ENCODE measurements at places on chromosomes 16 and 17.

DNA sequence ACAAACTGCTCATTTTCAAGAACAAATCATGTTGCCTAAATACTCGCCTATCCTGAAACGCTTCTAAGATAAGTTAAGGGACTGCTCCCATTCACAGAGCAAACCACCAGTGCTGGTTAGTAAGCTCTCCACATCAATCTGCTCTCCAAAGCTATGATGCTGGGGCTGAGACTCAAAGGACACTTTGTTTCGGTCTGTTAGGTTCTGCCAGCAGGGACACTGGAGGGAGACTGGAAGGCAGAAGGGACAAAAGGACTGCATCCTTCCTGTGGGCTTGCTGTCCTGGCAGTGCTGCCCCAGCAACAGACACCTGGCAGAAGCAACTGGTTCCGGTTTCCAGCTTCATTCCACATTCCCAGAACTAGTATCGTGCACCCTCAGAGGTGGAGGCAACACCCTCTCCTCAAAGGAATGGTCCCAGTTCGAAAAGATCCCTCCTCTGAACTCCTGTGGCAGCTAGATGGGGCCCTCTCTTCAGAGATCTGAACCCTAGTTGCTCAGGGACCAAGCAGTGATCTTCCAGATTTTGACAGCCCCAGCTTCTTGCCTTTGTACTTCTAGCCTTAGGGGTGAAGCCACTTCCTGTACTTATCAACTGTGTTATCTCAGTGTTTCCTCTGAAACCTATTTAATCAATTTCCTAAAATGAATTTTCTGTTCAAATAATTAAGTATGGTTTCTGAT lies 73.4 kb upstream of the GSG1L start:
- no peak for DNase-seq

GRCh38 chr16:83842291-83842690 lies 34.5 kb downstream of the HSBP1 start:
- no peak for DNase-seq

- DNase-seq: no peak
These were observed 1.5 kb downstream of the FGF11 start for GRCh38 chr17:7440834-7441195.

DNA sequence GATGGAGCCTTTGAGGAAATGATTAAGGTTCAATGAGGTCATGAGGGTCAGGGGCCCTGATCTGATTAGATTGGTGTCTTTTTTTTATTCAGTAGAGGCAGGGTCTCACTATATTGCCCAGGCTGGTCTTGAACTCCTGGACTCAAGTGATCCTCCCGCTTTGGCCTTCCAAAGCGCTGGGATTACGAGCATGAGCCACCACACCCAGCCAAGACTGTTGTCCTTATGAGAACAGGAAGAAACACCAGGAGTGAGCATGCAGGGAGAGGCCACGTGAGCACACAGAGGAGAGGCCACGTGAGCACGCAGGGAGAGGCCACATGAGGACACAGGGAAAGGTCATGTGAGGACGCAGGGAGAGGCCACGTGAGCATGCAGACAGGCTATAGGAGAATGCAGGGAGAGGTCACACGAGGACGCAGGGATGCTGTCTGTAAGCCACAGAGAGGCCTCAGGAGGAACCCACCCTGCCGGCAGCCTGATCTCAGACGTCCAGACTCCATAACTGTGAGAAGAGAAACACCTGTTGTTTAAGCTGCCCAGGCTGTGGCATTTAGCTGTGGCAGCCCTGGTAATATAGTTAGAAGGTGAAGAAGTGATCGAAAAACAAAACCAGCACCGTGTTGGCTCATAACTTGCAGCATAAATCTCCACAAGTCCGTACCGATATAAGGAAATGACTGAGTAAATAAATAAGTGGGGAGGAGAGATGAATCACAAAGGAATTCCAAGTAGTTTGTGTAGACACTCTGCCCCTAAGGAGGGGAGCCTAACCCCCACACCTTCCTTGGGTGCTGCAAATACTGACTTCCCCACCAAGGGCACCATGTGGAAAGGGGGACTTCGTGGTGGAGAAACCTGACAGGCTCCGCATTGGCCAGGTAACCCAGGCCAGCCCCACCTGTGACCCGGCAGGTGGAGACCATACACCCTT lies 14.6 kb upstream of the CSNK1D start:
- DNase-seq: no peak

- peak; percentile 19 for DNase-seq
These were observed 700 bp downstream of the UBN1 start for GRCh38 chr16:4847774-4848587.

DNA sequence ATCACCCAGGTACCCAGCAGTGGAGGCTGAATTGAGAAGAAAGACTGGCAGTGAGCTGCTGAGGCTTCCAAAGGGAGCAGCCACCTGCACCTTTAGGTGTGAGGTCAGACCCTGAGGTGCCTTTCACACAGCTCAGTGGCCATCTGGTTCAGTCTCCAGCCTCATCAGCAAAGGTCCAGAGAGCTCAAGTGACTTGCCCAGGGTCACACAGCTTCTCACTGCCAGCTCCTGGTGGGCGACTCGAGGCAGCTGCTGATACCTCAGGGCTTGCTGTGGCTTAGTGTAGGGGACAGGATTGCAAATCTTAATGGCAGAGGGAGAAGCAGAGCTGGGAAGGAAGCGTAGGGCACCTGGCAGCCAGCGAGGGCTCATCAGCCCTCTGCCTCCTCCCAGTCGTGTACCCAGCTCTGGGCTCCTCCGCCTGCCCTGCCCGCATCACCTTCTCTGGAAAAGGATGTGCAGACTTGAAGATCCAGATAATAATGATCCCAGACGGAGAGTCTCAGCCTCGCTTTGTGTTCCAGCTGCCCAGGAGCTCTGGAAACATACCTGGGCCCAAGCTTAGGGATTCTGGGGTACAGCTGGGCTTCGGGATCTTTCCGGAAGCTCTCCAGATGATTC lies 165.3 kb upstream of the GSE1 start:
- no peak for DNase-seq

GRCh38 chr16:86306011-86306644 lies 204.2 kb upstream of the FOXF1 start:
- DNase-seq: no peak

DNA sequence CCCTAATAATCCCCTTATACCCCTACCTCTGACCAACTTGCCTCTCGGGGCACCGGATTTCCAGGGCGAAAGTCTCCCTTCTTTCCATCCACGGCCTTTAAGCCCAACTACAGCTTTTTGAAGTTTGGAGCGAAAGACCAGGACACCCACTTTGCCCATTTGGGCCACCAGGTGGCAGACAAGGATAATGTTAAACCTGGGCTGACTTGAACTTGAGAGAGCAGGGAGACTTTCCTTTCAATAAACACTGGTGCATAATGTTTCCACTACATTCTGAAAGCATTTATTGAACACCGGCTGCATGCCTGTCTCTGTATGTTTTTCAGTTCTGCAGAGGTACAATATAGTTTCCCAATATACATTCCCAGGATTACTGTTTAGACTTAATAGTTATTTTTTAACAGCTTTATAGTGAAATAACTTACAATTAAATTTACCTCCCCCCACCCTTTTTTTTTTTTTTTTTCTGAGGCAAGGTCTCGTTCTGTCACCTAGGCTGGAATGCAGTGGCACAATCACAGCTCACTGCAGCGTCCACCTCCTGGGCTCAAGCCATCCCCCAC lies 6.9 kb upstream of the CES3 start:
- peak; percentile 62 for DNase-seq

DNA sequence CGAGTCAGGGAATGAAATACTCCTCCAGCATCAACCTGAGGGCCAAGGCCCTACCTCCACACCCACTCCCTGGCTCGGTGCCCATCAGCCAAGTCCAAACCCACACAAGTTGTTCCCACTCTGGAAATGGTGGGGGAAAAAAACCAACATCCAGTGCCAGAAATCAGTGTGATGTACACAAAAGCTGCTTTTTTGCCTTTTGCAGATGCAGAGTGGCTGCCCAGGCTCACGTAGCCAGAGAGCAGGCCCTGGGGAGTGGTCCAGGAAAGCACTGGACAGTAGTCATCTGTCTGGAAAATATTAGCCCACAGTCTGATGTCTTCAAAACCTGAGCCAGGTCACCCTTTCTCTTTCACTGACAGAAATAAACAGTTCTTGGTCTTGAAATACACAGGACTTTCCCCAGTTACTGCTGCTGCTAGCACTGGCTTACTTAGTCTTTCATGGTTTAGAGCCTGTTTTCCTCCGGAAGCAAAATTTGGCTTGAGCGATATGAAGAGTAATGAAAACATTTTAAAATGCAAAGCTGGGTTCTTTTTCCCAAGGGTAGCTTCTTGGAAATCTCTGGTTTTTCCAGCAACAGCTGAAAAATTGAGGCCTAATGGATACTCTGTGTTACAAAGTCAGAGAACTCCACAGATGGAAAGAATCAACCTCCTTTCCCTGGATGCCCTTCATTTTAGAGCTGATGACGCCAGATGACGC lies 18.2 kb upstream of the NOS2 start:
- DNase-seq: no peak

DNA sequence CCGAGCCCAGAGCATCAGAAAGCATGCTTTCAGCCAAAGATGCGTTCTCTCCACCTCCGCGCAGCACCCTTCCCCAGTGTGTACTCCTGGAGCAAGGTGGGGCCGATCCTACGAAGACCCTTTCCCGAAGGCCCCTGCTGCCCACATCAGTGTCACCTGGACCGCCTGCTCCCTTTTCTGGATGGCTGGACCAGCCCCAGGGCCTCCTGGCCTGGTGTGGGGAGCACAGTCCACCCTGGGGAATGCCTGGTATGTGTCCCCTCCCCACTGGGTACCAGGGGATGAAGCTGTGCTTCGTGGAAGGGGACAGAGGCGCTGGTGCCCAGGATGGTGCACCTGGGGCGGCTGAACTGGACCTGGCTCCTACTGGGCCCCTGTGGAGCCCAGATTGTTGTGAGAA lies 173.8 kb downstream of the SEC14L1 start:
- DNase-seq: no peak

Data from central memory CD8-positive, alpha-beta T cell (primary cell).